ENCODE measurements at places on chromosomes 1 and 21. TPM values are rescaled to one million over a fixed set of nuclear protein-coding genes. Genes with fewer than 3 reads are reported as not detected.

DNA sequence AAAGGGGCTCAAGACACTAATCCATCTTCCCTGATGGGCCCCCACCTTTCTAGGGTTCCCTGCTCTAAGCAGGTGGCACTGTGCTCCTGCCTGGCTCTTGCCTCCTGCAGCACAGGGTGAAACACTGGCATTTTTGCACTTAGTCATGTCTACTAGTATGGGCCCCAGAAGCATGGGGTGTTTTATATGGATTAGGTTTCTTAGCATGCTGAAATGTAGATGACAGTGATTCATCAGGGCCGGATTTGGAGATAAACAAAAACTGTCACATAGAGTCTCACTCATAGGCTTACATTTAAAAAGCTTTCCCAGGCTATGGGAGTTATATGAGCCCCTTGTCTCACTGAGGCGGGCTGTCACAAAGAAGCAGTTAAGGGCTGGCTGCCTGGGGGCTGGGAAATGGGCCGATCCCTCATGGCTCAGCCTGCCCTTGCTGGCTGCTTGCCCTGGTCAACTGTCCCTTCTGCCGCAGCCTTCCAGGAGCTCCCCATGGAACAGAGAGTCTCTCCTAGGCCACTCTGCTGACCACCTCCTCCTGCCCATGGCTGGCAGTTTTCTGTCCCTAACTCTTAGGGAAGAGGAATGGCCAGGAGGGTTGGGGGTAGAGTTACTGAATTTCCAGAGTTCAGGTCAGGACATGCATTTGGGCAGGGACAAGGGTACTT, 6.5 kb downstream of the GALNT2 start:
- DNase-seq = no peak

GRCh38 chr1:170261669-170262068, 115.9 kb downstream of the NTMT2 start:
- DNase-seq = no peak

SPATA17 gene
- not detected for total RNA-seq

GRCh38 chr1:192887426-192887825, 78.6 kb downstream of the RGS2 start:
- no peak for DNase-seq

DNA sequence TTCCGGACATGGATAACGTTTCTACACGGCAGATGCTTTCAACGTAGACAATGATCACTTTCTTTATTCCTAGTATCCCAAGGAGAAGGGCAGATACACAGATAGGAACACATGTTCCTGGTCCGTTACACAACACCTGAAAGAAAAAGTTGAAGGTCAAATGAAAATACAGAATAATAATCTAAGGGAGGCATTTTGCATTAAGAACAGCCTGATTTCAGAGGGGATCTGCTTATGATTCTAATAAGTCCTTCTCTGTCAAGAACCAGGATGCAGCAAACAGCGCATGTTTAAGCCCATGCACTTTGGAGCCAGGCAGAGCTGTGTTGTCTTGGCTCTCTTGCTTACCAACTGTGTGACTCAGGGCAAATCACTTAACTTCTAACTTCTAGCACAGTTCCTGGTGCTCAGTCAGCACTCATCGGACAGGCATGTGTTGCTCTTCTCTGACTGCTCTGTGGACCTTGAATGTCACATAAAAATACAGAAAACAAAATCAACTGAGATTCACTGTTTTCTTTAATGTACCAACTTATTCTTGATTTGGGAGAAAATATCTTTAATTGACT, 56.3 kb upstream of the CNN3 start:
- DNase-seq = no peak

- no peak for DNase-seq
These were observed 14.9 kb downstream of the NTPCR start for GRCh38 chr1:232965124-232965911.

DNA sequence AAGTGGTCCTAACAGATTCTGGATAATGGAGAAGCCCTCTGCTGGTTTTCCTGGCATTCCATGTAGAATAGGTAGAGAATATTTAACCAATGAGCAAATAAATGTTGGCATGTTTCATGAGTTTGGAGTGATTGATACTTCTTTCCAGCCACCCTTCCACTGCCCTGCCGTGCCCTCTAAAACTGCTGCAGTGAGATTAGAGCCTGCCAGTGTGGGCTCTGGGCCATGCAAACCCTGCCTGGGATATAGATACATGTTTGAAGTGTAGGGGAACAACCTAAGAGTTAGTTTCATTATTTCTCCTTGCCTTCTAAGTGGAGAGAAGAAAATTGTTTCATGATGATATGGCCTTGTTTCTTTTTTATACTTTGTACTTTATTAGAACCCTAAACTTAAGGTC, 10.4 kb downstream of the UBE2Q1 start:
- no peak for DNase-seq

LORICRIN gene
- total RNA-seq = not detected

Data from activated naive CD8-positive, alpha-beta T cell treated with anti-CD3 and anti-CD28 coated beads, Interleukin-2, amount 10 ng/mL, durations not matched to agents 7 days and 5 days (primary cell).